ENCODE measurements at places on chromosomes 1 and 21.

GRCh38 chr1:4734791-4735190, 80.4 kb downstream of the AJAP1 start:
- no peak for DNase-seq

DNA sequence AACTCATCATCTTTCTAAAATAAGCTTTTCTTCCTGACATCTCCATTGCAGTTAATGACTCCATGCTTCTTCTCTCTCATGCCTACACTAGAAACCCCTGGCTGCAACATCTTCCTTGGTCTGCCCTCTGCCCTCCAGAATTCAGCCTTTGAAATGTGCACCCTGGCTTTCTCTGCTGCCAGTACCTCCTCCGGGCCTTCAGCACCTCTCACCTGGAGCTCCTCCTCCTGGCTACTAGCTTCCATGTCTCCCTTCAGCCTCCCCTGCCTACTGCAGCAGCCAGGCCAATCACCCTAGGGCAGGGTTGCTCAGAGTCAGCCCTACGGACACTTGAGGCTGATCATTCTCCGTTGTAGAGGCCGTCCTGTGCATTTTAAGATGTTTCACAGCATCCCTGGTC, 18.3 kb downstream of the SUSD4 start:
- DNase-seq = no peak

DNA sequence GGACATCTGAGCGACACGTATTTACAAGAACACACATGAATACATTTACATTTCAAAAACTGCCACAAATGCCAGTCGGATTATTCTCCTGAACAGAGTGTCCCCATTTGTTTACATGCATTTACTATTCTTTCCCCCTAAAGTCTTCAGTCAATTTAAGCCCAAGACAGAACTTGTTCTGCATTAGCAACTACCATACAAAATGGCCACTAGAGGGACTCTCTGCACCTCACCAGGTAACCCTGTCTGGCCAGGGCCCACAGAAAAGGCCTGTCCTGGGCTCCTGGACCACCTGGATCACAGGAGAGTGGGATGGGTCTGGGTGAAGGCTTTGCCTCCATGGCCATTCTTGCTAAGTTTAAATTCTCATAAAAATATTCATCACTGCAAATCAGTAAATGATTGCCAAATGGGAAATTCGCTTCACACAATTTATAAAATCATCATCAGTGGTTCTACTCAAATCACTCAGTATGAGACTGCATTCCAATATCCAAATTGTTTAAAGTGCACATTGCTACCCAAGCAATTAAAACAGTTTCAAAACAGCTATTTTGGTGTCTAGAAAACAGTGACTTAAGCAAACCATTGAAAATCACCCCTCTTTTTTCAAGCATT, 12.5 kb upstream of the GUCA2A start:
- DNase-seq = peak; percentile 66

- DNase-seq = no peak
Observed at GRCh38 chr1:167551362-167551761, 2.2 kb downstream of the CREG1 start.

GRCh38 chr1:92484472-92485380, 2.0 kb downstream of the GFI1 start:
- DNase-seq = peak; percentile 70
